Keratinocyte (primary cell): ENCODE measurements at places on chromosomes 12 and 14. TPM values are rescaled to one million over a fixed set of nuclear protein-coding genes. Genes with fewer than 3 reads are reported as not detected.

DNA sequence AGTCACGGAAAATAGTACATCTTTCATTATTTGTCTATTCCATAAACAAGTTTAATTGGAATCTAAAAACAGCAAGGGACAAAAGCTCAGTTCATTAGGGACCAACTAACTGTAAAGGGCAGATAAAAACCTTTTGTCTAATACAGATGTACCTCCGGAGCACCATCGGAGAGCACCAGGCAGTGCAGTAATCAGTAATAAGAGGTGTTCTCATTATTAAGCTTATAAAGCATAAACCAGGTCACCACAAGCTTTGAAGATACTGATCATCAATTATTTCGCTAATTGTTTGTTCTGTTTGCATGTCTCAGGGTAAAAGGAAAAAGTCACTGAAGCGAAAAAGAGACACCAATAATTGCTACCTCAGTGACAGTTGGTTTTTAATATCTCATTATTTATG is 207.3 kb upstream of the PRKD1 start:
- no peak for DNase-seq

DNA sequence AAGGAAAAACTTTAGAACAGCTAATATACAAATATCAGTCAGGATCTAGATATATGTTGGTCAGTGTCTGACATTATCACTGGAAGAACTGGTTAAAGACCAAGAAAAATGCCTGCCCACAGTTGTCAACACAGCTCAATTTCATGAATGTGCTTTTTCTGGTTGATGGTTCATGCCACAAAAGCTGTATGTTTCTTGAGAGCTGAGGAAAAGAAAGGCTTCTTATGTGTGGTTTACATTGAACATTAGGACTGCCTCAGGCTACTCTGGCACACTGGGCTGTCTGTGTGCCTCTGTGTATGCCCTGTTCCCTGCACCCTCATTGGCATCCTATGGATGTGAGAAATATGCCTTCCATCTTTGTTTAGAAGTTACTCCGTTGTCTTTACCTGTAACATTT is 218.8 kb upstream of the RGS6 start:
- no peak for DNase-seq

DNA sequence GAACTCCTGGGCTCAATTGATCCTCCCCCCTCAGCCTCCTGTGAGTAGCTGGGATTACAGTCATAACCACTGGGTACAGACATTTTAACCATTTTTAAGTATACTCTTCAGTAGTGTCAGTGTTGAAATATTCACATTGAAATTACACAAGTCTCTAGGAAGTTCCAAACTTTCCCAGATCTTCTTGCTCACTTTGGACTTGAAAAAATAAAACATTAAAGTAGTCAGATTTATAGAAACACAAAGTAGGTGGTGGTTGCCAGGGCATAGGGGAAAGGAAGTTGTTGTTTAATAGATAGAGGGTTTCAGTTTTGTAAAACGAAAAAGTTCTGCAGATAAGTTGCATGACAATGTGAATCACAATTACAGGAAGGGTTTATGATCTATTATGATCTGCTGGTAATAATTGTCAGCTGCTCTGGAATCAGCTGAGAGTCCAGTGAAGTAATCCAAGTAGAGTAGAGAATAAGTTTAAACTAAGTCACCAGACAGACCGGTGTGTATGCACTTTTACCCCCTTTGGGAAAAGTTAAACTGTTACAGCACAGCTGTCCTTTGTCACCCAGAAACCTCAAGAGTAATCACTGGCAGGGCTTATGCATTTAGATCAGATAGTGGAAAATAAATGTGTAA is 27.4 kb downstream of the PCNX1 start:
- no peak for DNase-seq

GRCh38 chr12:19402743-19403431 is 36.4 kb upstream of the AEBP2 start:
- no peak for DNase-seq

Gene APOF
- polyA plus RNA-seq, result not detected in 3 replicates

Gene CELA1
- polyA plus RNA-seq, result not detected in 3 replicates
